ENCODE measurements at places on chromosomes 6 and 20.

GRCh38 chr6:30238178-30238795 lies 25.1 kb upstream of the TRIM26 start:
- DNase-seq, result peak; percentile 71

DNA sequence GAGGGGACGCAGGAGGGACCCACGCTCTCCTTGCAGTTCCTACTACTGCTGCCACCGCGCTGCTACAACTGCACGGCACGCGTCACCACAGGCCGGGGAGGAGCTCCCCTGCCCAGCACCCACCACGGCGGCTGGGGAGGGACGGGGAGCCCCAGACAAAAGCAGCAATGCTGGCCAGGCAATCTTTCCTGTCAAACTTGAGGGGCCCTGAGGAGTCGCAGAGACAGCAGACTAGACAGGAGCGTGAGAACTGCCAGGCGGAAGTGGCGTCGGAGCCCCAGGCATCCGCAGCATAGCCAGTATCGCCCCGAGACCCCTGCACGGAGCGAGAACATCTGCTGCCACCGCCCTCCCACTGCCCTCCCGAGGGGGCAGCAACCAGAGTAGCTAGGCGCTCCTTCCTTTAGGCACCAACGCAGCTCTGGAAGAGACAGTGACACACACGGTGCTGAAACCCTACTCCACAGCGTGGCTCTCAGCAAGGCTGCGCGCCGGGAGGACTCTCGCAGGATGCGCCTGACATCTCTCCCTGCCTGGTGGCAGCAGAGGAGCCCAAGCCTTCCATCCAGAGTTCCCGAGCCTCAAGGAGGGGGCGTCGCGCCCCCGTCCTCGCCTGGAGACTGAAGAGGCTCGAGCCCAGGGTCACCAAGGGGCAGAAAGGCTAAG lies 2.2 kb downstream of the TAF4 start:
- no peak for DNase-seq

DNA sequence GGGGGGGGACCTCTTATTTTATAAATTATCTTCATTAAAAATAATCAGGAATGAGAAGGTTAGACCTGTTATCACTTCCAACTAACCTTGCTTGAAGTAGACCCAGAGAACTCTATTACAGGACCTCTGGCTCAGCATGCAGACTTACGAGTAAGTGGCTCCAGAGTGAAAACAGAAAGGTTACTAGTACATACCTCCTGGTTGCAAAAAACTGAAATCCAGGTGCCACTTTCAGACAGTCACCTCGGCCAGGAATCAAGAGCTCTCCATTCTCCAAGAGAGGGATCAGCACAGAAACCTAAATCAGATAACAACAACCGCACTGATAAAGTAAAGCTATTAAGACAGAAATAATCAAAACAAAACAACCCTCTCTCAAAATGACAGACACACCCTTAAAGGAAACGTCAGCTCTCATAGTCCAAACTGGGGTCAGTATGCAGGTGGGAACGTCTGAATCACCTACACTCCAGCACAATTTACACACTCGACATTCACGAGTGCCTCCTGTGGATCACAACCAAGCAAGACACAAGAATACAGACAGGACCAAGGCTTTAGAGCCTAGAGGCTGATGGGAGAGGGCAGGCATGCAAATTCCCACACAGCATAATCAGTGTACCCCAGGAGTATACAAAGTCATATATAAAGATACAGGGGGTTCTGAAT lies 31.8 kb downstream of the MDN1 start:
- DNase-seq, result no peak

DNA sequence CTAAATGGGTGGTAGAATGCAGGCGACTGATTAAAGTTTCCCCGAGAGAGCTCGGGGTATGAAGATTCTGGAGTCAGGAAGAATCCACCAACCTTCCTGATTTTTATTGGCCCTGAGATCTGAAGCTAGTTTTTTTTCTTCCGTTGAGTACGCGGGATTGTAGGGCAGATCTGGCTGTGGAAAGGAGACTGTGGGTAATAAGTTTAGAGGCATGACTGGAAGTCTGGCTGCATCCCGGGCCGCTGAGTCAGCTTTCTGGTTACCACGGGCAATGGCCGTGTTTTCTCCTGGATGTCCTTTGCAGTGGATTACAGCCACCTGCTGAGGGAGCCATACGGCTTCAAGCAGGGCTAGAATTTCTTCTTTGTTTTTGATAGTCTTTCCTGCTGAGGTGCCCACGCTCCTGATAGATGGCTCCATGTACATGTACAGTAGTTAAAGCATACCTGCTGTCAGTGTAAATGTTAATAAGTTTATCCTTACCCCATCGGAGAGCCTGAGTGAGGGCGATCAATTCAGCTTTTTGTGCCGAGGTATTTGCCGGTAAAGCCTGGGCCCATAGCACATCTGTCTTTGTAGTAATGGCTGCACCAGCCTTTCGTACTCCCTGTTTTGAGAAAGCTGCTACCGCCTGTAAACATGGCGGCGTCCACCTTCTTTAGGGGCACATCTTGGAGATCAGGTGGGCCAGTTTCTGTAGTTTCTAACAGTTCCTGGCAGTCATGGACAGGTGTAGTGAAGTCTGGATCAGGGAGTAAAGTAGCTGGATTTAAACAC lies 154.0 kb downstream of the TRIM27 start:
- peak; percentile 73 for DNase-seq

DNA sequence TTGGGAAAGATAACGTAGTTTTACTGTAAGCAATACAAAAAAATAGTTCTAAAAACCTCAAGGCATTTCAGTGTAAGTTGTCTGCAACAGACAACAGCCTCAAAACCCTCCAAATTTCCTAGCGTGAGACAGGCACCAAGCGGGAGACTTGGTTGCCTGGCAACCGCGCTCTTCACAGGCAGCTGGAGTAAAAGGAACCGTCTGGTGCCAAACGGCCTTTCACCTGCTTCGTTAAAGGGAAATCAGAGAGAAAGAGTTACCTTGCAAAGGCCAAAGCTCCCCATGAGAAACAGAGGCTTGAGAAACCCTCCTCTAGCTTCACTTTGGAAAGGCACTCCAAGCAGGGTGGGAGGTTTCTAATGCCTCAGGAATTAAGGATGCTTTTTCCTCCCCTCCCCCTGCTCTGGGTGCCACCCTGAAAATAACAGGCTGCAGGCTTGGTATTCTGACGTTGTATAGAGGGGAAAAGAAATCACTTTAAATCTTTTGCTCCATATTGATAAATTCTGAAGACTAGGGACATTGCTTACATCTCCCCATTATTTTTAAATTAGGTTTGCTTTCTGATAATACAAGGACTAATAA lies 129.7 kb upstream of the UFL1 start:
- DNase-seq, result peak; percentile 40

DNA sequence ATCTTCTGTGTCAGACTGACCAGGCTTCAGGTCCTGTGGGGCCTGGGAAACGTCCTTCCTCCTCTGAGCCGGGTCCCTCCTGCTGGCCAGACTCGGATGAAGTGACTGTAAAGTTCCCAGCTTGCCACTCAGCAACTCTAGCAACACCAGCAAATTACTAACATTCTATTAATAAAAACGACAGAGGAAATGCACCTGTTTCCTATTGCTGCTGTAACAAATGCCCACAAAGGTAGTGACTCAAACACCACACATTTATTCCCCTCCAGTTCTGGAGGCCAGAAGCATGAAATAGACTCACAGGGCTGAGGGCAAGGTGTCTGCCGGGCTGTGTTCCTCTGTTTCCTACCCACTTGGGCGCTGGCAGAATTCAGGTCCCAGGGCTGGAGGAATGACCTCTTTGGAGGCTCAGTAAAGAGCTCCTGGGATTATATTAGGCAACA lies 48.8 kb downstream of the CTCFL start:
- no peak for DNase-seq

GRCh38 chr6:159808647-159809046 lies 8.6 kb downstream of the PNLDC1 start:
- DNase-seq, result no peak

DNA sequence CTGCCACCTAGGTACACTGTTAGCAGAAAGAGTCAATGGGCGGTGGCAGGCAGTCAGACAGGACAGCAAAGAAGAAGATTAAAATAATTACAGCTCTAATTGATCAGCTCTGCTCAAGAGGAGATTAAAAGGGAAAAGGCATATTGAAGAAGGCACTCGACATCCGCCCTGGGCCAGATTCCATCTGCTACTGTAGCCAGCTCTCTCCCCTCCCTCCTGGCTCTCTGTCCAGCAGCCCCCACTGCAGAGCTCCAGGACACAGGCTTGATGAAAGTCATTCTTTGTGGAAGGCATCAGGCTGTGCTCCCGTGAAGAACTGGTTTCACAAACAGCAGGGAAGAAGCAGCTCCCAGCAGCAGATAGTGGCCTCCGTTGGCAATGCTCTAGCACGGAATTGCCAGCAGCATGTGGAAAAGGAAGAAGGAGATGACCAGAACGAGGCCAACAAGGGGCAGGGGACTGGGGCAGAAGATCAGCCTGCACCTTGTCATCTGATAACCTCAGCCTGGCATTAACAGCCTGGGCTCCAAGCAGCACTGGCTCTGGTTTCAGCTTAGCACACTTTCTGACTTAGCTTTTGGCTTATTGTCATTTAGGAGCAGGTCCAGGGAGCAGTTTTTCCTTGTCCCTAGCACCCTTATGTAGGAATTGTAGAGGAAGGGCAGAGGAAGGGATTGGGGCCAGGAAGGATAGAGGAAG lies 465.9 kb downstream of the KIF16B start:
- no peak for DNase-seq

- no peak for DNase-seq
Observed at GRCh38 chr20:53950031-53950430, 120.4 kb downstream of the BCAS1 start.

GRCh38 chr6:95203153-95203754 lies 374.1 kb upstream of the MANEA start:
- peak; percentile 47 for DNase-seq

GRCh38 chr6:95546148-95546547 lies 31.2 kb upstream of the MANEA start:
- DNase-seq, result no peak

DNA sequence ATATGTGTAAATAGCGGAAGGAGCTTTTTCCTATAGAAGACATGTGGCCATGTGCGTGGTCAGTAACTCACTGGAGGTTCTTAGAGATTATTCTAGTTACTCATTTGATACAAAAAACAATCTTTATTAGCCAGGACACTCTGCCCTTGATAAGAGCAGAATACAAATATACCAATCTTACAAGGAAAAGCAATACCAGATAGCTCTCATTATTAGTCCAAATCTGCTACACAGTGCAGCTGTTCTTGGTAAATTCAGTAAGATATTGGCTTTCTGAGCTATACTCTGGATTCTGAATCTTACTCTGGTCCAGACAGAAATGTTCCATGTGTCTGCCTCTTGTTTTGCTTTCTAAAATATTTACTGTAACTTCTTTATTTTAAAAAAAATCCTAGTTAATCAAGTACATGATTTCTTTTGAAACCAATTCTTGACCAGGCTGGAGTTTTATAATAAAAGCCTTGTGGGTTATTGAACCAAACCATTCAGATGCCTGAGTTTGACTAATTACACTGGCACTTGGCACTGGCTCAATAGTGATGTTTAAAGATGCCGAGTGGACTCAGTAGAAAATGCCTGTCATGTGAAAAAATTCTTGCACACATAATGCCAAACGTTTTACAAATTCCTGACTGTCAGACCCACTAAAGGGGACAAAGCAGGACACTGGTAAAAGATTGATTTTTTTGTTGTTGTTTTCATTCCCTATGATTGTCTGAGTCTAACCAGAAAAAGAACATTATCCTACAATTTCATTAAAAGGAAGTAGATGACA lies 242.8 kb upstream of the TCF21 start:
- peak; percentile 68 for DNase-seq

DNA sequence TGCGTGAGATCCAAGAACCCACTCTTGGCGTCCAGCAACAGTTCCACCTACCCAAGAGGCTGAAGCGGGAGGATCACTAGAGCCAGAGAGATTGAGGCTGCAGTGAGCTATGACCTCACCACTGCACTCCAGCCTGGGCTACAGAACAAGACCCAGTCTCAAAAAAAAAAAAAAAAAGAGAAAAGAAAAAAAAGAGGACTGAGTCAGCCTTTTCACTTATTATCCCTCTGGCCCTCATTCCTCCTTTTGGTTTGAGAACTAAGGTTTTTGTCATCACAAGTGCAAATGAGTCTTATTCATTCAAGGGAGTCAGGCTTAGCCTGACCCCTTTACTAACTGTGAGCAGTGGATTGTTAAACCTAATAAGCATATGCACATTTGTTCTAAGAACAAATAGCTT lies 37.9 kb upstream of the JARID2 start:
- no peak for DNase-seq

DNA sequence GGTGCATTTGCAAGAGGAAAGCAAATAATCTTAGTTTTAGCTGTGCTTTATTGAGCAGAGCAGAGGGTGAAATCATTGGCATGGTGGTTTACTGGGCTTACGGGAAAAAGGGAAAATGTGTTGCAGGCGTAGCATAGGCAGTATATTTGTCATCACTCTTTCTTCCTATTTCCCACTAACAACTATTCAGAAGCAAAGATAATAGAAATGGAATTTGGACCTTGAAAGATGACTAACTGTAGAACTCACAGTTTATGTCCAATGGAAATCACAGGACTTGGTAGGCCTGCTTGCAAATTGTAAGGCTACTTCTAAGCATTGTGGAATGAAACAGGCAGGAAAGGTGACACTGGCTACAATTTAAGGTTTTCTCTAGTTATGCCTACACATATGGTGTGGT lies 611.9 kb upstream of the MAN1A1 start:
- DNase-seq, result peak; percentile 5

GRCh38 chr6:113627480-113627879 lies 229.7 kb upstream of the MARCKS start:
- DNase-seq, result no peak

GRCh38 chr6:28224131-28225055 lies 682 bp upstream of the ZSCAN9 start:
- DNase-seq, result no peak

DNA sequence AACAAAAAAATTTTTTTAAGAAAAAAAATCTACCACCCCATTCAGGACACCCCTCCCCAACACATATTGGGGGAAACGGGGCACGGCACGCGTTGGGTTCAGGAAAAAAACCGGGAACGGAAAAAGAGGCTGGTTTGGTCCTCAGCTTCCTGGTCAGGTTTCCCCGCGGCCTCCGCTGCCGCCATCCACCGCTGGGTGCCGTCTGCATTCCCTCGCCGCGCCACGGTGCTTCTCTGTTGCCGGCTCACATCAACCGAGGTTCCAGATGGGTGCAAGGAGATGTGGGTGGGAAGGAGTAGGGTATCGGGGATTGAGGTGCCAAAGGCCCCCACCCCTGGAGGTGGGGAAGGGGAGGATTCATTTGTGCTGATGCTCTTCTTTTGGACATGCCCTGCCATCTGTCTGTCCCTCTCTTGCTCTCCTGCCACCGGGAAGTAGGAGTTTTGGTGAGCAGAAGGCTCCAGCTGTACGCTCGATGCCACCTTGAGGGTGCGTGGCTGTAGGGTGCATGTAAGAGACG lies 5.8 kb downstream of the MCCD1 start:
- no peak for DNase-seq

DNA sequence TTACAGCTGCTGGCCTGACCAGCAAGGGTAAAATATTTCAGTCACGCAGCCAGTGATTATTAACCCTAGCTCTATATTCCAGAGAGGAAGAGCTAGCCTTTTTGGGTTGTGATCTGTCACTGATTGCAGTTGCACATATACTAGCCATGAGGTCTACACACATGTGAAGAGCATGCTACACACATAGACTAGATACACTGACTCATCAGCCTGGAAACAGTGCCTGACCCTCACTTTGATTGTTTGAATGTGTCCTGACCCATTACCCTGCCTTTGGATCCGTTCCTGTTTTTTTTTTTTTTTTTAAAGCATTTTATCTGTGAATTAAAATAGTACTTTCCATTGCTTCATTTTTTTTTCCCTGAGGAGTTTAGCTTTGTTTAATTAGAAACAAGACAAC lies 50.8 kb downstream of the ESR1 start:
- no peak for DNase-seq

- DNase-seq, result no peak
Observed at GRCh38 chr20:11483697-11484096, 434.0 kb upstream of the BTBD3 start.
